ENCODE measurements at places on chromosomes 7 and 10. TPM values are rescaled to one million over a fixed set of nuclear protein-coding genes. Genes with fewer than 3 reads are reported as not detected.

TSPAN14 gene
- total RNA-seq, result 138 TPM

GRCh38 chr10:60606343-60607080, 171.8 kb upstream of the CDK1 start:
- DNase-seq, result no peak
- no peak overlapping the region for H3K27ac ChIP-seq

DNA sequence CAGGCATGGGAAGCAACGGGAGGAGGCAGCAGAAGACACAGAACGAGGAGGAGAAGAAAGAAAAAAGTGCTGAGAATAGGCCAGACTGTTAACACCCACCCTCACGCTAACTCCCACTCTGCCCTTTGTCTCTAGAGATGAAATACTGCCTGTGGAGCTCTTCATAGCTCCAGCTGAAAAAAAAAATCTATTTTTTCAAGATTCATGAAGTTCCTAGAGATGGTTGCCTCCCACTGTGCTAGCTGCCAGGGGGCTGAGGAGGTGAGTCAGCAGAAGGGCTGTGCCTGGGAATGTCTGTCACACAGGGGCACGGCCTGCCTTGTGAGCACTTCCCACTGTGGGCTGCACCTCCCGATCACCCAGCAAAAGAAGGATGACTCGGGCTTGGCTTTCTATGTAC, 144.5 kb downstream of the RNF216 start:
- no peak for DNase-seq
- peaks cover 2% of the 10 kb centered on the region for H3K36me3 ChIP-seq
- H3K4me3 ChIP-seq, result no peak overlapping the region
- peaks cover 32% of the 10 kb centered on the region for H3K4me1 ChIP-seq
- peak overlapping the region; percentile 54 for H3K27ac ChIP-seq

SCRN1 gene
- 90.2 TPM for total RNA-seq

BTBD16 gene
- not detected for total RNA-seq

DNA sequence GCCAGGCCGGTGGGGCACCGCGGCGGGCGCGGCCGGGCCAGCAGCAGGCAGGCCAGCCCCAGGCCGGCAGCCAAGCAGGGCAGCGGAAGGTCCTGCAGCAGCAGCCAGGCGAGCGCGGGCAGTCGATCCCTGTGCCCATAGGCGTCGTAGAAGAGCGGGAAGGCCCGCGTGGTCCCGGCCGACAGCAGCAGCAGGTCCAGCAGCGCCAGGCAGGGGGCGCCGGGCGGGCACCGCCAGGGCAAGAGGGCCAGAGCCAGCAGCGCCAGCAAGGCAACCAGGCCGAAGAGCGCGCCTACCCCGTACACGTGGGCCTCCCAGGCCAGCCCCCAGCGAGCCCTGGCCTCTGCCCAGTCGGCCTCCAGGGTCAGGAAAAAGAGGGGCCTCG, 8.4 kb upstream of the RBM28 start:
- 0 out of 2 replicates have a peak, but pooled peaks cover 2% of the 10 kb centered on the region for H3K4me1 ChIP-seq
- H3K4me3 ChIP-seq, result no peak overlapping the region
- H3K36me3 ChIP-seq, result no peaks in the 10 kb centered on the region
- DNase-seq, result no peak

GRCh38 chr10:71136036-71136721, 76.2 kb upstream of the UNC5B start:
- H3K36me3 ChIP-seq, result no peaks in the 10 kb centered on the region
- no peaks in the 10 kb centered on the region for H3K4me1 ChIP-seq
- no peak overlapping the region for H3K27ac ChIP-seq
- H3K4me3 ChIP-seq, result no peak overlapping the region
- H3K27me3 ChIP-seq, result no peaks in the 10 kb centered on the region

ZSCAN25 gene
- total RNA-seq, result 21.2 TPM

- no peaks in the 10 kb centered on the region for H3K27me3 ChIP-seq
- no peak overlapping the region for H3K27ac ChIP-seq
- H3K4me1 ChIP-seq, result no peaks in the 10 kb centered on the region
- no peak for DNase-seq
- no peak overlapping the region for H3K4me3 ChIP-seq
Measured at GRCh38 chr7:14288701-14289100, 299.2 kb upstream of the ETV1 start.

UCN3 gene
- total RNA-seq, result not detected

GRCh38 chr7:135976312-135977006, 700 bp downstream of the MTPN start:
- H3K36me3 ChIP-seq, result no peaks in the 10 kb centered on the region
- H3K4me3 ChIP-seq, result peak overlapping the region; percentile 90
- no peaks in the 10 kb centered on the region for H3K27me3 ChIP-seq
- peaks cover 9% of the 10 kb centered on the region for H3K4me1 ChIP-seq
- H3K27ac ChIP-seq, result peak overlapping the region; percentile 70

PRR15 gene
- 28.9 TPM for total RNA-seq

DNA sequence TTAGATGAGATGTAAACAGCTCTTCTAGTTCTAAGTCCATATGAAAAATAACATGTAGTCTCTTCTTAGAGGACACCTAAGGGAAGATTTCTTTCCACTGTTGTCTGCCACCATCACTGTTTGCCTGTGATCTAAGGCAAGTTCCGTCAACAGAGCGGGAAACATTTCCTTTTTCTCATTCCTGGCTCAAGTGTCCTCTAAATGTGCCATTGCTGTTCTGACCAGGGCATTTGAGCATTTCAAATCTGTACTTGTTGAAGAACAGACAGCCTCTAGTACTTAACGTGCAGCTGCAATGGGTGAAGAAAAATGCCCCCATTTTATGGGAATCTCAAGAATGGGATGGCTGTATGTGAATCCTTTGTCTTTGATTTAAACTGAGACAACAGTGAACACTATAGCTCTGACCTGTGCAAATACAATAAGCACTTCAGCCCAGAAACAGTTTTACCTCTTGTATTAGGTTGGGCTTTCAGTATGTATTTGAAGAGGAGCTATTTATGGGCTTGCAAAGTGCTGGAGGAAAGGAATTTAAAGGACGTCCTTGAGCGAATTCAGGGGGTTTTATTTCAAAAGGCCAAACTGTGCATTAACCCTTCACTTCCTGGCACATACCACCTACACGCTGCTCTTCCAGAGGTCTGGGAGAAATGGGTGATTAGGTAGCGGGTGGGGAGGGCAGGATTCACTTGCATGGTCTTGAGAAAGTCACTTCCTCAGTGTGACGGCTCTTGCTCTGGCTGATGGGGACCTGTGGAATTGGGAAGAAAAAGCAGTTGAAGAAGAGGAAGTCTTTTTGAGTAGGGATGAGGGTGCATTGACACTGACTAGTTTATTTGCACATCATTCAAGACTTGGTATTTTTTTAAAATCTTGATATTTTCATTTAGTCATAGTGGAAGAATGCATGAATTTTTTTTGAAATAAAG, 66.1 kb downstream of the THNSL1 start:
- H3K4me3 ChIP-seq, result no peak overlapping the region
- no peaks in the 10 kb centered on the region for H3K27me3 ChIP-seq
- H3K36me3 ChIP-seq, result no peaks in the 10 kb centered on the region
- H3K27ac ChIP-seq, result peak overlapping the region; percentile 42
- H3K4me1 ChIP-seq, result peaks cover 53% of the 10 kb centered on the region
- no peak for DNase-seq

- H3K4me1 ChIP-seq, result peaks cover 8% of the 10 kb centered on the region
- no peak overlapping the region for H3K4me3 ChIP-seq
- DNase-seq, result peak; percentile 72
- no peaks in the 10 kb centered on the region for H3K27me3 ChIP-seq
Measured at GRCh38 chr10:102009801-102010425, 46.1 kb downstream of the ARMH3 start.

- no peak overlapping the region for H3K27ac ChIP-seq
- H3K27me3 ChIP-seq, result no peaks in the 10 kb centered on the region
- DNase-seq, result no peak
Measured at GRCh38 chr10:120279196-120279595, 177.8 kb upstream of the PLPP4 start.

NPC1L1 gene
- total RNA-seq, result 5.9 TPM

LRRC17 gene
- 0.39 TPM for total RNA-seq

- H3K4me3 ChIP-seq, result no peak overlapping the region
- DNase-seq, result no peak
- H3K27ac ChIP-seq, result no peak overlapping the region
- no peaks in the 10 kb centered on the region for H3K27me3 ChIP-seq
- no peaks in the 10 kb centered on the region for H3K4me1 ChIP-seq
Measured at GRCh38 chr10:13658871-13659685, 72.3 kb downstream of the PRPF18 start.

DNA sequence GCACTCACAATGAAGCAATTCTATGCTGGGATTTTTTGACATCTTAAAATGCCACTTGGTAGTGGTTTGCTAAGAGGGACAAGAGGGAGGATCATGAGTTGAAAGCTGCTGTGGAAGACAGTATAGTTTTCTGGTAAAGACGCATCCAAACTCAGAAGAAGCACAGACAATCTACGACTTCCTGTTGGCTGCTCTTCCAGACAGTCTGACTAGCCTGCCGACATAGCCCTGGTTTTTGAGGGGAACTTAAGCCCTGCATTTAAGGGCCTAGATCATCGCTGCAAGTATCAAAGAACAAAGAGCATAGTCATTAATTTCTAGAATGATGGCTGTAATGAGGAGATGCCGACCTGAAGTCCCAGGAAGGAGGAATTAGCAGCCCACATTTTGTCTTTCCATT, 99.9 kb upstream of the IKZF1 start:
- no peak for DNase-seq
- no peaks in the 10 kb centered on the region for H3K36me3 ChIP-seq
- no peaks in the 10 kb centered on the region for H3K27me3 ChIP-seq
- no peak overlapping the region for H3K27ac ChIP-seq

ITPRID1 gene
- 0.26 TPM for total RNA-seq

ECHDC3 gene
- total RNA-seq, result 27.9 TPM

PLCE1 gene
- total RNA-seq, result 10.7 TPM

FOXI2 gene
- total RNA-seq, result not detected

FAM25A gene
- not detected for total RNA-seq

GRCh38 chr7:51118628-51119027, 198.0 kb downstream of the COBL start:
- H3K4me3 ChIP-seq, result no peak overlapping the region
- H3K36me3 ChIP-seq, result no peaks in the 10 kb centered on the region
- DNase-seq, result no peak
- no peaks in the 10 kb centered on the region for H3K4me1 ChIP-seq
- no peak overlapping the region for H3K27ac ChIP-seq
